Fibroblast of skin of left quadriceps (primary cell): ENCODE measurements at places on chromosomes 6 and 20.
A peak's percentile ranks its signal among the peaks of the same experiment; 100 is the strongest.

- no peak for DNase-seq
These were observed 151.8 kb upstream of the MLN start for GRCh38 chr6:33955566-33955965.

- no peak for DNase-seq
These were observed 108.8 kb upstream of the TBX18 start for GRCh38 chr6:84872996-84873723.

GRCh38 chr20:16203096-16203495, 370.2 kb downstream of the KIF16B start:
- no peak for DNase-seq

GRCh38 chr6:111367393-111368088, 115.5 kb downstream of the REV3L start:
- no peak for DNase-seq

GRCh38 chr20:61387204-61387953, 135.3 kb downstream of the CDH4 start:
- DNase-seq, result peak; percentile 37

GRCh38 chr20:24773751-24774201, 175.3 kb upstream of the CST7 start:
- DNase-seq, result peak; percentile 86

DNA sequence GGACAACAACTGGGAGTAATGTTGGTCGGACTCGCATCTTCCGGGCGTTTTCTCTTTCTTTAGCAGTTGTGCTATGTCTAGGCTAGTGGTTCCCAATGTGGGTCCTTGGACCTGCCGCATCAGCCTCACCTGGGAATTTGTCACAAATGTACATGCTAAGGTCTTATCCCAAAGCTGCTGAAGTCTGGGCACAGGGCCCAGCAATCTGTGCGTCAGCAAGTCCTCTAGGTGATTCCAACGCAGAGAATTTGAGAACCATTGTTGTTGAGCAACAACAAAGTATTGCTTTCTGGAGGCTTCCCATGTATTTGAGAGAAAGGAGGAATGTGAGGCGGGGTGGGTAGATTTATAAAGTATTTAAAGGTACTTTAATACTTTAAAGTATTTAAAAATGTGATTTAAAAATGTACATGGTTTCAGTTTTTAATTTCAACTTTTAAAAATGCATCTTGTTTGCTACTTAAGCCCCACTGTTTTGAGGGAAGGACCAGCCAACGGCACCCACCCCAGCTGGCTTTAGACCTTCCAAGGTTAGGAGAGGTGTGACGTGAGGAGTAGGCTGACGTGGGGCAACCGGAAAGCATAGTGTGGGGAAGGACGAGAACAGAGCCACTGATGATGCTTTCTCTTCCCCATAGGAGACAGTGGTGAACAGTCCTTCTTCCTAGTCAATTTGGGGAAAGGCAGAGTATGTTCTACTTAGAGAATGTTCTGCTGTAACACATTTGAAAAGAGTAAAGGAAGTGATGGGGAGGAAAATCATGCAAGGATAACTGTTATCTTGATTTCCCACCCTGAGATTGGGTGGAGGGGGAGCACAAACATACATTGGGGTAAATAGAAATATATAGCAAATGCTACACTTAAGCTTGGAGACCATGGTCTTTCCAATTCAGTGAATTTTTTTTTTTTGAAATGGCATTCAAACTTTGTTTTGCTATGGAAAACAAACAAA, 4.3 kb downstream of the UST start:
- DNase-seq, result no peak

GRCh38 chr6:134373282-134373922, 55.5 kb upstream of the SGK1 start:
- DNase-seq, result peak; percentile 41

- no peak for DNase-seq
These were observed 395.4 kb downstream of the SAMD5 start for GRCh38 chr6:147903931-147904330.

- no peak for DNase-seq
These were observed 15.2 kb downstream of the B4GALT5 start for GRCh38 chr20:49698477-49698876.

DNA sequence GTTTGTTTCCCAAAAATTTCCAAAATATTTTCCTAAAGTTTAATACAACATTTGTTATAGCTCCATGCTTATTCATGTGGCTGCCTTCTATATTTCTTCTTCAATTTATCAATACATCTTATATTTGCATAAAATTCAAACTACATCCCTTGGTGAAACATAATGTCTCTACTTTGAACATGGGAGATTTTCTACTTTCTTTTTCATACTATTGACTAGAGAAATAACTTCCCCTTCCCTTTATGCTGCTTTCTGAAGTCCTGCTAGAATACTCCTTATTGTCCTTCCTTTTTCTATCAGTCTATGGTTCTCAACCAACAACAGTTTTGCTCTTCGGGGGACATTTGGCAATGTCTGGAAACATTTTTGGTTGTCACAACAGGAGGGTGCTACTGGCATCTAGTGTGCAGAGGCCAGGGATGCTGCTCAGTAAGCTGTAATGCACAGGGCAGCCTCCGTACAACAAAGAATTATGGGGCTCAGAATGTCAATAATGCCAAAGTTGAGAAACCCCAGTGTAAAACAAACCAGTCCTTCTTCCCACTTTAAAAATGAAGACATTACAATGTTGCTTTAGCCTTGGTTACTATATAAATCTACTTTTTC, 29.9 kb downstream of the MKKS start:
- no peak for DNase-seq

- no peak for DNase-seq
These were observed 25.2 kb downstream of the UST start for GRCh38 chr6:148771896-148772554.

- no peak for DNase-seq
These were observed 42.7 kb upstream of the ZNF831 start for GRCh38 chr20:59120919-59121318.

- no peak for DNase-seq
These were observed 83.0 kb downstream of the BANF2 start for GRCh38 chr20:17782768-17783167.

DNA sequence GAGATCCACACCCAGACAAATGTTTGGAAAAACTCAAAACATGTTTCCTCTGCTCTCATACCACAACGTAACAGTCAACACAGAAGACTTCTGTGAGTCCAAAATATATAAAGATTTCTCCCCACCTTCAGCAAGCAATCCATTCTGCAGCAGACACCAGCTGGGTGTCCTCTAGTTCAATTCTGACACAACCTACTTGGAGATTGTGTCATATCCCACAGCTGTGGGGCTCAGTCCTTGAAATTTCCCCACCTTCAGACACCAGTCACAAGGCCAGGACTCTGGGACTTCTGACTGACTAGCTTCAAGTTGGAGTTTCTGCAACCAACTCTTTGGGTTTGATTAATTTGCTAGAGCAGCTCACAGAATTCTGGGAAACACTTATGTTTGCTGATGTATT, 244.8 kb upstream of the CDYL start:
- DNase-seq, result no peak

- DNase-seq, result peak; percentile 9
These were observed 37.4 kb downstream of the ANGPT4 start for GRCh38 chr20:878511-879307.

- no peak for DNase-seq
These were observed 189.3 kb downstream of the ERMARD start for GRCh38 chr6:169940481-169941271.

DNA sequence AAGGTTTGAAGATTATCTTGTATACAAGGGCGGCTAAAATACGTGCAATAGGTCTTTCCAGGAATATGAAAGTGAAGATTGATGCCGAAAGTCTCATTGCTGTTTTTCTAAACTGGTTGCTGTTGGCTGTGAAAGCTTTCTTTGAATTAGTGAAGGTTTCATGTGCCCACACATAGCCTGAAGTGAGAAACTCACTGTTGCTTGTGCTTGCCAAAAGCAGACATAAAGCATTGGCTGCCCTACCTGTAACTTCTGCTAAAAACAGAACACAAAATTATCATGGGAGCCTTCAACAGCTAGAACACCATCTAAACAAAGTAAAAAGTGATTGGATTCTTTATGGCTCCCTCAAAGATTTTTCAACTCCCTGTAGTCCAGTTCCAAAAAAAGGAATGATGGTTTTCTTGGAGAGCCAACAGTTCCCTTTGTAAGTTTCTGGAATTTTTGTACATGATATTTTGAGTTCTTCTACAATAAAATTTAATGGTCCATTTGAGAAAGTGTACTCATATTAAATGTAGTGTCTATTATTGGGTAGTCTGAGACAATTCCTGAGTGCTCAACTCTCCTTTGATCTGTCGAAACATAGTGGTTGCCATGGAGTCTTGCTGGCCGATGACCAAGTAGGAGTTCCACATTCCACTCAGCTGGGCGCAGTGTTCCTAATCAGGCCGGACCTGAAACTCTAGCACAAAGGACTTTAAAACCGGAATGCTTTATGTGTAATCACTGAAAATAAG, 68.5 kb downstream of the PLEKHG1 start:
- DNase-seq, result peak; percentile 76

- no peak for DNase-seq
These were observed 36.9 kb upstream of the CD2AP start for GRCh38 chr6:47440719-47441118.
